ENCODE measurements at places on chromosomes 4 and X.

DNA sequence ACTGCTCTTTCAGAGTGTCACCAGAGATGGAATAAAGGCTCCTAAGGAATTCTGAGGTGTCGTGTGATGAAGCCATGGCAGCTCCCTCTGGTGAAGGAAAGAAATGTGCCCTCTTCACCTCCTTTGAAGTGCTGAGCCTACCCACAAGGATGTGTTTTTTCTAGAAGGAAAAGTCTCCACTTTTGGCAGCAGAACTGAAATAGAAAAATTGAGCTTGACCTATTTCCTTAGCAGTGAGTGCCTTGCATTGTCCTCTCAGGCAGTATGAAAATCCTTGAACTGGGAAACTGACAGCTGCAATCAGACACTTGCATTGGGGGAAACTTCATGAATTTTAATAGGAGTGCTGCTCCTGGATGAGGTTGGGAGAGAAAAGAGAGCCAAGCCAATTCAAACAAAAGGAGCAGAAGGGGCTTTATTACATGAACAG is 95.2 kb downstream of the DCLK2 start:
- DNase-seq: no peak

- no peak for DNase-seq
These were observed 211.9 kb upstream of the KIT start for GRCh38 chr4:54445866-54446265.

GRCh38 chrX:118534716-118535493 is 39.3 kb downstream of the DOCK11 start:
- DNase-seq: no peak

GRCh38 chrX:153953892-153954557 is 9.6 kb upstream of the RENBP start:
- no peak for DNase-seq

GRCh38 chrX:53190363-53190960 is 34.5 kb downstream of the KDM5C start:
- no peak for DNase-seq

- DNase-seq: no peak
These were observed 46.8 kb downstream of the VEGFC start for GRCh38 chr4:176745902-176746301.

DNA sequence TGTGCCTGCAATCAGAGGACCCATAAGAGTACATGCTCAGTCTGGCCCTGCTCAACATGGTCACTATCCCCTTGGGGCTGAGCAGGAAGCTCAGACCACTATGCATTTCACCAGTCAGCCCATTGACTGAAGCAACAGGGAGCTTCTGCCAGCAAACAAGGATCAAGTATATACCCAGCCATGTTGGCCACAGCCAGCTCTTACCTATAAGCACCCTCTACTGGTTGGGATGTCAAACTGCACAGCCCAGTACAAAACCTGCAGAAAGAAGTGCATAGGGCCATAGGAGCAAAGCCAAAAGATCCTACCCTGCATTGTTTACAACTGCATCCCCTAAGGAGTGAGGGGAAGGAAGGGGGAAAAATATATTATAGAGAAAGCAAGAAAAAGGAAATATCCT is 214.4 kb upstream of the CPEB2 start:
- DNase-seq: no peak

DNA sequence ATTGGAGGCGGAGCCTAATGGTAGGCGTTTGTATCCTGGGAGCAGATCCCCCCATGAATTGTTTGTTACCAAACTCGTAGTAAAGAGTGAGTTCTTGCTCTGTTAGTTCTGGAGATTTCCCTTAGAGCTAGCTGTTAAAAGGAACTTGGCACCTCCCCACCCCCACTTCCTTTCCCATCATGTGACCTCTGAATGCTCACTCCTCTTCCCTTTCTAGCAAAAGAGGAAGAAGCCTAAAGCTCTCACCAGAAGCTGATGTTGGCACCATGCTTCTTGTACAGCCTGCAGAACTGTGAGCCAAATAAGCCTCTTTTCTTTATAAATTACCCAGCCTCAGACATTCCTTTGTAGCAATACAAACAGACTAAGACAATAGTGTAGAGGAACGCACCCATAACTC is 13.8 kb upstream of the ATOH1 start:
- no peak for DNase-seq

DNA sequence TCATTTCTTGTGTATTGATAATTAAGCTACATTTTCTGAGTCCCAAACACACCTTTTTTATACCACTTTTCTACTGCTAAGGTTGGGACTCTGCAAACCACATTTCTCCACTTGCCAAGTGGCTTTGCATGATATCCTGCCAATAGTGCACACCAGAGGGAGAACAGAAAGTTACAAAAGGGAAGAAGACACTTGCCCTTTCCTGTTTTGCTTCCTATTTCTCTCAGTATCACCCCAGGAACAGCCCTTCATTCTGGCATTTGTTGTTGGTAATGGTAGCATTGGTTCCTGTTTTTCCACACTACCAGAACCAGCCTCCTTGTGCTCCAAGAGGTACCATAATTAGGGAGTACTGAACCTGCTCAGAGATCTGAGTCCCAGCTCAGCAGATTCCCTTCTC is 87.1 kb downstream of the HDX start:
- no peak for DNase-seq

GRCh38 chr4:189117426-189117825 is 823.2 kb upstream of the FRG1 start:
- DNase-seq: no peak

DNA sequence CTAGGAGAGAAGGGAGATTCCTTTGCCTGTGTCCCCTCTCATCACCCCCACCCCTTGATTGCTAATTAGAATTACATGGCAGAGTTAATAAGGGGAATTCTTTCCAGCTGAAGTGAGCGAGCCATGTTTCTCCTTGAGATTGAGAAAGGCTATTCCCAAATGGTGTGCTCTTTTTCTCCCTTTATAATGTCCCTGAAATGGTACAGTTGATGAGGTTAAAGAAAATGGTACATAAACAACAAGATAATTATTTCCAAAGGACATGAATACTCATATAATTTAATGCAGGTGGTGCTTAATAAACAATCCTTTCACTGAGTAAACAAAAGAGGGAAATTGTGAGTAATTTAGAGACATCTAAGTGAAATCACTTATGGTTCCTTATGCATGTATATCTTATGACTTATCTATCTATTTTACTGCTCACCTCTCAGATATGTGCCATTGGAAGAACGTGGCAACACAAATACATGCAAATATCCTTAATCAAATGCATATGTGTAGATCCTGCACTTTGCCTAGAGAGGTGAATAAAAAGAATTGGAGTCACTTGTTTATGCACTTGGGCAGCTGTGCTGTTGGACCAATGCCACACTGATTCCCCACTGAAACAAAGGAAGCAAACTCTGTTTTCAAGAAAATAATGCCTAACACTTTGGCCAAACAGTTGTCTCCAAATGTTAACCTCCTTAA is 106.6 kb upstream of the WDR44 start:
- no peak for DNase-seq

GRCh38 chr4:3766036-3766784 is at the start of gene ADRA2C:
TSS of gene ADRA2C (plus strand) at chr4:3766385. CDS start at chr4:3766607, 222 bp downstream.
- DNase-seq: no peak

DNA sequence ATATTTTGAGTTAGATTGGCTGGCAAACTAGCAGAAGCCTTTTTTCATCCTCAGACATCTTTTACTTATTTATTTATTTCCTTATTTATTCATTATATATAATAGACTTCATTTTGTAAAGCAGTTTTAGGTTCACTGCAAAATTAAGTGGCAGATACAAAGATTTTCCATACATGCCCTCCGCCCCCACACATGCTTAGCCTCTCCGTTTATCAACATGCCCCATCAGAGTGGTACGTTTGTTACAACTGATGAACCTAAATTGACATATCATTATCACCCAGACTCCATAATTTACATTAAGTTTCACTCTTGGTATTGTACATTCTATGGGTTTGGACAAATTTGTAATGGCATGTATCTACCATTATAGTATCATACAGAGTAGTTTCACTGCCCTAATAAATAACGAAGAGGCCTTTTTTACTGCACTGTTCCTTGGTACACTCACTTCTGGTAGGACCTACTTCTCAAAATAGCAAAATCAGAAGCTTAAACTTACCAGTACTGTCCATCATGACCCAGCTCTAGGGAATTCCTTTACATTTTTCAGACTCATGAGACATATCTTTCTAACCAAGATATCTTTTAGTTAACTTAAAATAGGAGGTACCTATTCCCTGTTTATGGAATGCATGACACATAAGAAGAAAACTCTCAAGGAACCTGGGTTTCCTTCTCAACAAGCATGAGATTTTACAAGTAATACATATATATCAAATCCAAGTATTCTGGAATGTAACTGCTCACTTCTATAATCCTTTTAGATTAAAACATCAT is 4.8 kb upstream of the TMPRSS11B start:
- no peak for DNase-seq

DNA sequence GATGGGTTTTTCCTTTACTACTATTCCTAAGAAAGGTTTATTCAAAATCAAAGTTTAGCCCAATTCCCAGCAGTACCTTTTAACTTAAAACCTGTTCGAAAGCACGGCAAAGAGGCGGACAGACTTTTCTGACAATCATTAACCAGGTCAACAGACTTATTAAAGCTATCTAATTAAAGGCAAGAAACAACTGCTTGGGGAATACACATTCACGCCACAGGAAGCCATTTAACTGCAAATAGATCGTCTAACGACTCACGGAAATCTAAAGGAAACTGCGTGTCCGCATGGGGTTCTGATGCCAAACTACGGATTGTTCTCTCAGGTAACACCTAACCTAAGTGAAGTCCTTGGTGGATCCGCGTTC is 663 bp upstream of the USP53 start:
- no peak for DNase-seq

GRCh38 chr4:178086320-178086719 is 644.1 kb upstream of the AGA start:
- no peak for DNase-seq

DNA sequence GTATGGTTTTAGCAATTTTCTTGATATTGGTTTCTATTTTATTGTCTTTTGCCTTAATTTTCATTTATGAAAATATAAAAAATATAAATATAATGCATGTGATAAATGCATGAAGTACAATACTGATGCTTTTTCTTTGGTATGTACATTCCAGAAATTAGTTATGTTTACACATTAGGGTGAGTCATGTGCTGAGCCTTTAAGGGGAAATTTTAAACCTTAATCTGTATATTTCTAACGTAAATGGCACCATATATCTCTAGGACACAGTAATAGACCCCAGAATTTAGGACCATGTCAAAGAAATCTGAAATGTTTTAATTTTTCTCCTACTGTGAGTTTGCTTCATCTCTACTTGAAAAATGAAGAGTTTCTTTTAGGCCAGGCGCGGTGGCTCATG is 117.8 kb upstream of the SPRY1 start:
- no peak for DNase-seq

- DNase-seq: no peak
These were observed 166.7 kb upstream of the RPS6KA3 start for GRCh38 chrX:20433388-20433775.

DNA sequence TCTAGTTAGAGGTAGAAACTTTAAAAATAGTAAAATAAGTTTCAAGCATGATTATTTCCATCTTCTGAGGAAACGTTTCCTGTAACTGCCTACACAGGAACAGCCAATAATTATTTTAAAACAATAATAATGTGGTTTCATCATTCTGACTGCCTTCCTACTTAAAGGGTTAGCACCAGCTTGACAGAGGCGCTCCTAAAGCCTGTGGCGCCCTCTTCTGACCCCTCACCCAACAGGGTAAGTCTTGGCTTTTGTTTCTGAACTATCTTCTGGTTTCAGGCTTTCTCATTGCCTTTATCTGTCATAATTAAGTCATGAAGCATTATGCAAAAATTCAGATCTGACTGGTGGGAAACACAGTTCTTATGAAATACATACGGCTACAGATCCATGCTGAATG is 96.7 kb downstream of the ITM2A start:
- no peak for DNase-seq

- DNase-seq: no peak
These were observed 37.5 kb downstream of the PHEX start for GRCh38 chrX:22069586-22069985.

- DNase-seq: no peak
These were observed 254.9 kb downstream of the RCHY1 start for GRCh38 chr4:75259306-75259705.

- no peak for DNase-seq
These were observed 38.5 kb upstream of the BMP15 start for GRCh38 chrX:50871922-50872453.

GRCh38 chrX:124209792-124210576 is 122.5 kb upstream of the TEX13D start:
- DNase-seq: no peak

DNA sequence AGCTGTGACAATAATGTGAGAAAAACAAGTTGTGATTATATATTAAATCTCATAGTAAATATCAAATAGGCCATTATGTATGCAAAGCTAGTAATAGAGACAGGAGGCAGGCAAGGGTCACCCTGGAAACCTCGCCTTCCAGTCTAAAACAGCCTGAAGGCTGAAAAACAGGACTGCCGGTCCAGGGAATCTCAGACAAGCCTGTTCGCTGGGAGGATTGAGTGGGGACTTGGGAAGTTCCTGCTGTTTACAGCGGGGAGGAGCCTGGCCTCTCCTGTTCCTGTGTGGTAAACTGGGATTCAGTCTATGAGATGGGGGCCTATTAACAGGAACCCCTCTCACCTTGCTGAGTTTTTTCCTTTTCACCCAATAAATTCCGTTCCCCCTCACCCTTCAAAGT is 2317.3 kb downstream of the PCDH7 start:
- DNase-seq: no peak

GRCh38 chr4:154719087-154719486 is 24.7 kb upstream of the LRAT start:
- no peak for DNase-seq

DNA sequence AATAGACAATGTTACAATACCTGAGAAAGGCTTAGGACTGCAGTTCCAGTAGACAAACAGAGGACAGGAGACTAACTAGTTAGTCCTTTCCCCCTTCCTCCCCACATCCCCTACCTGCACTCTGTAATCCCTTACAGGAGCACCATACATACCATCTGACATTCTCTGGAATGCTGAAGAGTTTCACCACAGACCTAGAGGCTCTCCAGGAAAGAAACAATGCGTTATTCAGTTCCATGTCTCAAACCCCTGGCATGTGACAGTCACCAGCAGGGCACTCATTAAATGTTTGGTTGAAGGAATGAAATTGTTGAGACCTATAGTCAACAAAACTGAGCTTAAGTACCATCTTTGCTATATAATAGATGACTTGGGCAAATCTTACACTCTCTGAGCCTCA is 100.2 kb upstream of the USP38 start:
- DNase-seq: no peak

- no peak for DNase-seq
These were observed 27.2 kb upstream of the GRPR start for GRCh38 chrX:16096141-16096540.

- no peak for DNase-seq
These were observed 2.8 kb downstream of the SOD3 start for GRCh38 chr4:24798036-24798610.

Data from AG04449 (cell line).